ENCODE measurements at places on chromosomes 3 and 15. TPM values are rescaled to one million over a fixed set of nuclear protein-coding genes. Genes with fewer than 3 reads are reported as not detected.

- peak; percentile 77 for DNase-seq
These were observed 63.6 kb downstream of the LINGO1 start for GRCh38 chr15:77568973-77569728.

DNA sequence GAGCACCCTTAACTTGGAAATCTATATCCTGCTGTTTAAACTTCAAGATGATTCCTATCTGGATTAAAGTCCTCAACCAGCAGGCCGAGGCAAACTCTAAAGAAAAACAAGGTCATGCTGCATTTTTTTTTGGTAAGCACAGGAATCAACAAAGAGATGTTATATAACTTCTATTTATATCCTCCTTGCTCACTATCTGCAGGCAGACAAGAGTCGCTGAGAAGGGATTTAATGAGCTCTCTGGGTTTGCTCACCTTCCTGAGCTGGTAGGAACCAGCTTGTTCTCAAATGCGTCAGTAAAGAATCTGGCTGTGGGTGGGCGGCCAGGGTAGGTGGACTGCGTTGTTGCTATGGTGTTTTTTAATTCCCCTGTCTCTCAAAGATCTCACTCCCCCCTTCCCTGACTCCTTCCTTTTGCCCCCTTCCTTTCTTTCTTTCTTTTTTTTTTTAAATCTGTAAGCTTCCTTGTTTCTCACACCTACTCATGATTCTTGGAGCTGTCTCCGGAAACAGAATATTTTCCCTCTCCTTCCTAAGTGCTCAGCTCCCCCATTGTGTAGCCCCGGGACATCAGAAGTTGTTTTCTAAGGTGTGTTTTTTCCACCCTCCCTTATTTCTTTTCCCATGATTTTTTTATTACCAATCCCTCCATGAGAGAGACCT, 228.8 kb upstream of the BHLHE40 start:
- DNase-seq = peak; percentile 52

ZNF80 gene
- polyA plus RNA-seq = not detected

GRCh38 chr3:78641703-78642102, 1126.1 kb downstream of the ROBO1 start:
- DNase-seq = no peak

DNA sequence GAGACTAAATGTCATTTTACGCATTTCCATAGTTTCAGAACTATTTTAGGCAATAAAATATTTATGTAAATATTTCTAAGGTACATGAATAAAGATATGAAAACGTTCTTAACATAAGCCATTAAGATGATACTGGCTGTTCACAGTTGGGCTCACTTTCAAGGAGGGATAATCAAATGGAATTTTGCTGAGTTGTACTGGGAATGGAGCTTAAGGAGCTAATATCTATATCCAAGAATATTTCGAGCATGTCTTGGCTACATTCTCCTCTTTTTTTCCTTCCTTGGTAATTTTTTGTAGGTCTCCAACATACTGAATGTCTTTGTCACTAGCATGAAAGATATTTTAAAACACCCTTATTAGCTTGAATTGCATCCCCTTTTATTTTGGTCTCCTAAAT, 383.4 kb downstream of the RAP2B start:
- no peak for DNase-seq
